Tongue (tissue), 3 donors: ENCODE measurements at places on chromosomes 5 and 9.

GRCh38 chr5:88929385-88929784 is 46.4 kb upstream of the MEF2C start:
- DNase-seq, result peak; percentile 85

DNA sequence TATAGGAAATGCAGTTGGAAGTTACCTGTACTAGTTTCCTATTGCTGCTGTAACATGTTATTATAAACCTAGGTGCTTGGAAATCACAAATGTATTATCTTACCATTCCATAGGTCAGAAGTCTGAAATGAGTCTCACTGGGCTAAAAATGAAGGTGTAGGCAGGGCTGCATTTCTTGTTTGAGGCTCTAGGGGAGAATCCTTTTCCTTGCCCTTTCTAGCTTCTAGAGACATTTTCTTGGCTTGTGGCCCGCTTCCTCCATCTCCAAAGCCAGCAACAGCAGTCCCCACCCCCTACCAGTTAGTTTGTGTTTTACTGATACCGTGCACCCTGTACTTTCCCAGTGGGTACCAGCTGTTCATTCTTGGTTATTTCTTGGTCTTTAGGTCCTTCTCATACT is 153.3 kb downstream of the SLF1 start:
- no peak for DNase-seq

GRCh38 chr9:71769175-71770161 is 1.2 kb upstream of the CEMIP2 start:
- peak; percentile 81 for DNase-seq

GRCh38 chr5:112119969-112120368 is 299.1 kb downstream of the EPB41L4A start:
- no peak for DNase-seq

DNA sequence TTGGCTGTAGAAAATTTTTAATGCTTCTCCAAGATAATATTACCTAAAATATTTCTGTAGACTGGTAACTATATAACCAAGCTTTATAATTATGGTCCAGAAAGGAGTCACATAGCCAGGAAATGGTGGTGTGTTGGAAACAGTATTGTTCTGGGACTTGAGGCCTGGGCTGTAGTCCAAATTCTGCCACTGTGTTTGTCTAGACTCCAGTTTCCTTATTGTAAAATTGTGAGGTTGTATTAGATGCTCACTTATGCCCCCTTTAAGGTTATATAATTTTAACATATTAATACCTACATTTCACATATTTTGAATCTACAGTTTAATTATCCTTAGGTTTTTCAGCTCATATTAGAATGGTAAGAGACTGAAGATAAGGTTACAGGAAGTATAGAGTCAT is 42.4 kb downstream of the STX17 start:
- peak; percentile 16 for DNase-seq
